ENCODE measurements at places on chromosomes 5 and 9.

- no peak for DNase-seq
Observed at GRCh38 chr5:170383227-170383626, 5.9 kb downstream of the KCNMB1 start.

GRCh38 chr9:126386088-126386487, 59.5 kb downstream of the MVB12B start:
- peak; percentile 46 for DNase-seq

- DNase-seq: no peak
Observed at GRCh38 chr5:171201310-171201709, 107.7 kb upstream of the TLX3 start.

GRCh38 chr5:181224390-181225229, 1.5 kb downstream of the TRIM41 start:
- no peak for DNase-seq

GRCh38 chr5:90767710-90768109, 209.1 kb downstream of the ADGRV1 start:
- no peak for DNase-seq

DNA sequence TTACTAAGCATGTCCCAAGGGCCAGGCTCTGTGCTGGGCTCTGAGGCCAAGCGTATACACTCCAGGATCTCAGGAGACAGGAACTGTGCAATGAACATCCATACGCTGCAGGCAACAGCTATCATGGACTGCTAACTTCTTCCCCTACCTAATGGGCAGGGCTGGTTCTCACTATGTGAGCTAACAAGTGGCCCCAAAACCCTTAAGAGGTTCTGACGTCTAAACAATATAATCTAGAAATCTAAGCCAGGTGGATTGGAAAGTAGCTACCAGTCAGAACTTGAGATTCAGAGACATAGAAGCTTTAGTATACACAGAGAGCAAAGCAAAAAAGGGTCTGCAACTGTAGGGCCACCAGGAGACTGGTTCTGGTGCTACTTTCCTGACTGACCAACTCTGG, 27.6 kb downstream of the ABCA1 start:
- DNase-seq: no peak

GRCh38 chr9:92706218-92706940, 36.4 kb upstream of the IPPK start:
- DNase-seq: no peak
